ENCODE measurements at places on chromosomes 1 and 21.
A peak's percentile ranks its signal among the peaks of the same experiment; 100 is the strongest.

GRCh38 chr1:204041803-204042505, 31.0 kb upstream of the SOX13 start:
- no peak for DNase-seq

GRCh38 chr1:240090014-240090413, 1.7 kb upstream of the FMN2 start:
- DNase-seq, result no peak

DNA sequence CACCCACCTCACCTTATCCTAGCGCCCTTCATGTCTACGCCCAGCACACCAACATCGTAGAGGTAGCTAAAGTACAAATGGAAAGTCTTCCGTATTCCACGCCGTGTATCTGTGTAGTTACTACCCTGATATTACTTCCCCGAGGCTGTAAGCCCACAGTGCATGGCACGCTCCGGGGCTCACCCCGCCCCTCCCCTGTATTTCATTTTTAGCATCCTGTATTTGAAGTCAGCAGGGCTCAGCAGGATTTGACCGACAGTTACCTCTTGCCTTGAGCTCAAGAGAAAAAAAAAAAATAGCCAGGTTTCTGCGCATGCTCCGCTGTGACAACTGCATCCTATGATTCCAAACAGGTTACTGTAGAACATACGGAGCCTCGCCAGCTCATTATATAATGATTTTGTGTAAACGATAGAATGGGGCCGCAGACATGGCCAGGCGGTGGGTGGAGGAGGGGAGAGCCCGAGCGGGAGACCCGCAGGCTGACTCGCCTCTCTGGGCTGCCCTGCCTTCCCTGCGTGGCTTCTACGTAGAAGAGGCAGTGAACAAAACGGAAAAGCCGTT, 1.3 kb downstream of the ABCG1 start:
- peak; percentile 69 for DNase-seq

DNA sequence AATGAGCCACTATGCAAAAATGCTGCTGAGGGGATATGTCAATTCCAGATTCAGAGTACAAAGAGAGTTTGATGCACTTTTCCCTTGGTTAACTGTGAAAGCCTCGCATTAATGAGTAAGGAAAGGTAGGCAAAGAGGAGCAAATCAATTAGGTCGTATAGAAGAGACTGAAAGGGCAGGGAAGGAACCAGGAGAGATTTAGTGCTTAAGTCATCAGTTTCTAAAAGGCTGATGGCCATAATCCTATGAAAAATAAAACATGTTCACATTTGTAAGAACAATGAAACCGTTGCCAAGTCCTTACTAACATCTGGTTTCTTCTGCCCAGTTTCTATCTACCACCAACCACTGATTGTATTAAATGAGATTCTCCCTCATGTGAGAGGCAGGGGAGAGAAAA, 118.4 kb upstream of the PALMD start:
- DNase-seq, result no peak

DNA sequence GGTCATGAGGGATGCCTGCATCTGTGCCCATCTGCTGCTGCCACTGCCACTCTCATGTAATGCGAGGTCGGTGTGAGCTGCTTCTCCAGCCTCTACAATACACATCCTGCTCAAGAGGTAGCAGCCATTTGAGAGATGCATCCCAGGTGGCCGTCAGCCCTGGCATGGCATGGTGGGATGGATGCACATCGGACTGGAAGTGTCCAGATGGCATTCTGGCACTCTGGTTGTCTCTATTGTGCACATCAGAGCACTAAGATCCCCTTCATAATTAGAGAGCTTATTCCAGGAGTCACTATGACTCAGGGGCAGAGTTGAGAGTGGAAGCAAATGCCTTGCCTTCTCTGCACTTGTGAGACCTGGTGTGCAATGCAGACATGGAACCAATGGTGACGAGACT, 3.8 kb downstream of the STRIP1 start:
- DNase-seq, result no peak

- no peak for DNase-seq
Measured at GRCh38 chr1:65762081-65762862, 30.4 kb upstream of the PDE4B start.

- no peak for DNase-seq
Measured at GRCh38 chr21:34698270-34699015, 29.6 kb downstream of the CLIC6 start.

DNA sequence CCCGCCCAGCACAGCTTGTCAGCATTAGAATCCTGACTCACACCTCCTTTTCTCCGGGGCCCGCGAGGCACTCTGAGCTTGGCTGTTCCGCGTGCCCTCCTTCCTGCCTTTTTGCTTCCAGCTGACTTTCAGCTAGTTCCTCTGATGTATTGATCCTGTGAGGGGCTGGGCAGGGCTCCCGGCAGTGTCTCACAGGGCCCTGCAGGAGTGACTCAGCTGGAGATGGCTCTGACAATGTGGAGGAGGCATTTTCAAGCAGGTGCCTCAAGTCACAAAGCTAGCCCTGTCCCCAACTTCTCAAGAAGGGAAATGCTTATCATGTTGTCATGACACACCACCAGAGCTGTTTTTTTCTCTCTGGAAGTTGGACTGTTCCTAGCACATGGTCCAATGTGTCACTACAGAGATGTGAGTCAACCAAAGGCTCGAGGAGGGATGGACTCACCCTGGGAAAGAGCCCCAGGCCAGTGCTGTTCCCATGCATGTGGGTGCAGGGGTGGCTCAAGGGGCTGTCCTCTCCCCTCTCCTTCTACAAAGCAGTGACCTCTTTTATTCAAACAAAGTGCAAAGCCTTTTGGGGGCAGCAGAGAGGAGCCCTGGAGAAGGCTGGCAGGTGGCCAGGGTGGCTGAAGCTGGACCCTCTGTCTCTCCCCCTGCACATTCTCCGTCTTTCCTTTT, 30.6 kb downstream of the SYT6 start:
- no peak for DNase-seq

DNA sequence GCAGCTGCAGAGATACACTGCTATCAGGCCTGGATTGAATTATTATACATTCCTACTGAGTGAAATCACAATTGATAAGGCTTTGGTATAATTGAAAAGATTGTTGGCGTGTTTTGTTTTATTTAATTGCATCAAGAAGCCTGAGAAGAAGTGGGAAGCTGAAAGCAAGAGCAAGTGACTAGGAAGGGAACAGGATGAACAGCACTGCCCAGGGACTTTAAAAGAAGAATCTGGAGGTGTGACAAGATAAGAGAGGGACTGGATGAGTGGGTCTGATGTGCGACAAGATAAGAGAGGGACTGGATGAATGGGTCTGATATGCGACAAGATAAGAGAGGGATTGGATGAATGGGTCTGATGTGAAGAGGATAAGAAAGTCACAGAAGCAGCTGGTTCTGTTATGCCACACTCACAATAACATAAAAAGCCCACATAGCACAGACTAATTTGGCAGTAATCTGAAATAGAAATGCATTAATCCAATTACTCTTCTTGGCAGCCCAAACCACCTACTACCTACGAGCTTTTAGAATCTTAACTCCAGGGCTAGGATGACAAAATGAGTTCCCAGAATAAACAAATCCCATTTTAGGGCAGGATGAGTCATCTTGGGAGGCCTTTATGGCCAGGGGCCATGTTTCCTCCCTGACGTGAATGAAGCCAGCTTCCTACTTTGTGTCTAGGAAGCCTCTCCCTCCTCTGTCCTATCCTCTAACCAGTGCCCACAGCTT, 129.7 kb downstream of the DUSP10 start:
- DNase-seq, result no peak

DNA sequence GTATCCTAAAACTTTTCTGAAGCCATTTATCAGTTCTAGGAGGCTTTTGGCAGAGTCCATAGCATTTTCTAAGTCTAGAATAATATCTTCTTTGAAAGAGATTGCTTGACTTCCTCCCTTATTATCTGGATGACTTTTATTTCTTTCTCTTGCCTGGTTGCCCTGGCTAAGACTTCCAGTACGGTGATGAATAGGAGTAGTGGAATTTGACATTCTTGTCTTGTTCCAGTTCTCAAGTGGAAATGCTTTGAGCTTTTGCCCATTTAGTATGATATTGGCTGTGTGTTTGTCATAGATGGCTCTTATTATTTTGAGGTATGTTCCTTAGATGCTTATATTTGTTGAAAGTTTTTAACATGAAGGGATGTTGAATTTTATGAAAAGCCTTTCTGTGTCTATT, 1647.9 kb downstream of the PLA2G4A start:
- DNase-seq, result no peak

DNA sequence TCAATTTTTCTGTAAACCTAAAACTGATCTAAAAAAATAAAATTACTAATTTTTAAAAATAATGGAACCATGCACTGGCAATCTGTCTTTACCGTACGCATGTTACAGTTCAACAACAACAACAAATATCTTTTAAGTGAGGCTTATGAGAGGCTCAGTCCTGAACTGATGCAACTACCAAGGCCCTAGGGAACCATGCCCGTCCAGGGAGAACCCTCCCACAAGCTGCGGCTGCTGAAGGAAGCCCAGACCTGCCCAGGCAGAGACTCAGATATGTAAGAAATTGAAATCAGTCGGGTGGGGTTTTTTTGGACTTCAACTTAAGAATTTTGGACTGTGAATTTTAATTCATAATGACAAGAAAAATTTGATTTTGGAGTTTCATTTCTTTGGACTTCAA, 91.1 kb downstream of the NPHP4 start:
- no peak for DNase-seq

DNA sequence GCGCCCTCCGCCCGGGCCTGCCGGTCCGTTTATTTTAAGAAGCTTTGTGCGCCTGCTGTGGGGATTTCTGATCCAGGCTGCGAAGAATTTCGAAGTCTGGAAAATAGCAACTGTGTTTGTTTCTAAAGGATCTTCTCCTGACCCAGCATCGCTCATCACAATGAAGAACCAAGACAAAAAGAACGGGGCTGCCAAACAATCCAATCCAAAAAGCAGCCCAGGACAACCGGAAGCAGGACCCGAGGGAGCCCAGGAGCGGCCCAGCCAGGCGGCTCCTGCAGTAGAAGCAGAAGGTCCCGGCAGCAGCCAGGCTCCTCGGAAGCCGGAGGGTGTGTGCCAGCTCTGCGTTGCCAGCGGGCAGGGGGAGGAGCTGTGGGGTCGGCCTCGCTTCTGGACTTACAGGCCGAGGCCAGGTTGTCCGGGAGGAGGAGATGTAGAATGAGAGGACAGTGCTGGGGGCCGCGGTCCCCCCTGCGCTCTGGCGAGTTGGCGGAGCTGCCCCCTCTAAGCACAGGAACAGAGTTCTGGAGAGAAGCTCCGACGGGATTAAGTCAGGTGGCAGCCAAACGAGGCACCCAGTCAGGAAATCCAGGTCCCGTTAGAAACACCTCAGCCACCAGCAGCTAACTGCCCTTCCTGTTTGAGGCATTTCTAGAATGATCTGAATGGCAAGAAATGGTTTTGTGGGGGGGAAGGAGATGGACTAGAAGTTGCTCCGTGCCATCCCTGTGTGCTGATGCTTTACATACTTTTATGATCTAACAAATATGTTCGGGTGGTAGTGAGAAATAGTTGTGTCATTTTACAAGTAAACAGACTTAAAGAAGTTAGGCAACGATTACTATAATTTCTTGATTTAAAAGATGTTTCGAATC, 948 bp downstream of the TXLNA start:
- DNase-seq, result peak; percentile 48

GRCh38 chr1:89665941-89666340, 33.0 kb downstream of the LRRC8C start:
- no peak for DNase-seq

GRCh38 chr1:231940116-231940515, 313.5 kb downstream of the DISC1 start:
- DNase-seq, result no peak

GRCh38 chr1:215032911-215033526, 49.5 kb upstream of the KCNK2 start:
- DNase-seq, result no peak

GRCh38 chr1:2482588-2482987, 6.5 kb downstream of the PLCH2 start:
- no peak for DNase-seq

DNA sequence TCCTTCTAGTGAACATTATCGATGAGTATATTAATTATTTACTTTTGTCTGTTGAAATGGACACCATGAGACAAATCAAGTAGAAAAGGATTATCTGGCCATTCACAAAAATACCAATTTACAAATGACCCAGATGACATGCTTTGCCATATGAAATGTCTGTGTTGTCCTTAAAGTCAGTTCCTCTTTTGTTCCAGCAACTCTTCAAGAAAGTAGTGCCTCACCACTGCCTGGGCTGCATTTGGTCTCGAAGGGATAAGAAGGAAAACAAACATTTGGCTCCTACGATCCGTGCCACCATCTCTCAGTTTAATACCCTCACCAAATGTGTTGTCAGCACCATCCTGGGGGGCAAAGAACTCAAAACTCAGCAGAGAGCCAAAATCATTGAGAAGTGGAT, 79.6 kb downstream of the RGL1 start:
- DNase-seq, result no peak

DNA sequence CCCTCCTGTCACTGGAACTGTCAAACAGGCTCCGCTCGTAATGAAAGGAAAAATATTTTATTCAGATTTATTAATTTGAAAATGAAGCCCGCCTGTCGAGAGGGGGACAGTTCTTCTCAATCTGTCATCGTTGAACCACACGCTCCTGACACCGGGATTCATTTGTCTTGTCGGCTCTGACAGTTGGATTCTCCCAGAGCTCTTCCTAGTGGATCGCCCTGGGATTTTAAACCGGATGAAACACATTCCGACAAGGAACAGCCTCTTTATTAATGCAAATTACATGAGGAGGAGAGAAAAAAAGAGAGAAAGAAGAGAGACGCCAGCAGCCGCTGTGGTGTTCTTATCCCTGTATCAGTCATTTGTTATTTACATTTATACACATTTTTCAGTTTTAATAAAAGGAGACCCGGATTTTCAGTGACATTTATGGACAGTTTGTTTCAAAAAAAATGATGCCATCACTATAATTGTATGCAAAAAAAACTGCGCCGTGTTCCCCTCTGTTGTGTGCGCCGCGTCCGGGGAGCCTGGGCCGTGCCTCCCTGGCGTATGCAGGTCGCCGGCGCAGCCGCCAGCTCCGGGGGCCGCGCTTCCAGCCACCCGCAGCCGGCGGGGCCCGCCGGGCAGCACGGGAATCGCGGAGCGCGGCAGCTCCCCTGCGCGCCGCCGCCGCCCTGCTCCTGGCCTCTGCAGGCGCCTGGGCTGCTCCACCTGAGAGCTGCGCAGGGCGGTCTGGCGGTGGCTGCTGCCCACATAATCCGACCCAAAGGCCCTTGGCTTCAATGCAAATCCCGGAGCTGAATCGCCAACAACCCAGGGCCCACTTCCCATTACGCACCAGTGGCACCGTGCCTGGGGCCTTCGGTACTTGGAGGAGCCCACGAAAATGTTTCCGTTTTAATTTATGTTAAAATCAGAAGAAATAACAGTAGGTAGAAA, 237.9 kb upstream of the PBX1 start:
- DNase-seq, result peak; percentile 82

- no peak for DNase-seq
Measured at GRCh38 chr1:107162745-107163144, 21.9 kb downstream of the NTNG1 start.

DNA sequence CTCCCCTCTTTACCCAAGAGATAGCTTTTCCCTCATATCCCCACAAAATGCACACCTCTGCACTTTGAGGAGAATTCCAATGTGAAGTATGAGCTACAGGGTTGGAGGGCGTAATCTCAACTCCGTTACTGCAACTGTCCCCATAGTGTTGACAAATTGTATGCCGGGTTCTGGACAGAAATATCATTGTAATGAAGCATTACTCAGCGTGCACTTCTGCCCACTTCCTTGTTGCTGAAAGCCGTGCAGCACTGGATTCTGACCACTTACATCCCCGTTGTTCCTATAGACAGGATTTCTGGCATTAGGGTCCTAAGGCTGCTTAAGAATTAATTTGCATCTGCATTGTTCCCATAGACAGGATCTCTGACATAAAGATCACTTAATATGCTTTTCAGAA, 205.6 kb downstream of the RHOU start:
- DNase-seq, result no peak
